Tibial nerve (tissue), 4 donors: ENCODE measurements at places on chromosomes 3 and 15.

DNA sequence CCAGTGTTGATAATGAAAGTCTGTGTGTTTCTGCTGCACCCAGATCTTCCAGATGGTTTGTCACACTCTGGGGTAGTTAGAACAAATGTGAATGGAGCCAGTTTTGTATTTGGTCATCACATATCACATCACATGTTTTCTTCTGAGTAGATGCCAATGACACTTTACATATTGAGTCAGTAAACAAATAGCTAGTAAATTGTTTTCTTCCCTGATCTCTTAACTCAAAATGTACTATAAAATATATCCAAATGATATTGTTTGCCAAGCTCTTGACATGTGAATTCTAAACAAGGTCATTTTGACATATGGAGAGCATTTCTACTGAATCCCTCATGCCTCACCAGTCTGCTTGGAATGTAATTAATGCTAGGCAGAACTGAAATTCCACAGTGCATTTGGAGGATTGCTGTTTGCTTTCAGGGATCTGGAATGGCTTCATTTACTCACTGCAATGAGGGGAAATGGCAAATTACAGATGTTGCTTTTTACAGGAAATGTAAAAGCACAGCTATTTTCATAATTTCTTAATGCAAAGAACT lies 45.0 kb downstream of the PDHB start:
- H3K4me1 ChIP-seq = no peaks in the 10 kb centered on the region
- no peak overlapping the region for H3K27ac ChIP-seq
- no peak for DNase-seq
- H3K4me3 ChIP-seq = no peak overlapping the region
- H3K36me3 ChIP-seq = peaks cover 7% of the 10 kb centered on the region

- H3K27ac ChIP-seq = no peak overlapping the region
- H3K4me1 ChIP-seq = no peaks in the 10 kb centered on the region
- no peak for DNase-seq
- H3K4me3 ChIP-seq = no peak overlapping the region
Measured at GRCh38 chr3:31942446-31942845, 38.6 kb downstream of the OSBPL10 start.

DNA sequence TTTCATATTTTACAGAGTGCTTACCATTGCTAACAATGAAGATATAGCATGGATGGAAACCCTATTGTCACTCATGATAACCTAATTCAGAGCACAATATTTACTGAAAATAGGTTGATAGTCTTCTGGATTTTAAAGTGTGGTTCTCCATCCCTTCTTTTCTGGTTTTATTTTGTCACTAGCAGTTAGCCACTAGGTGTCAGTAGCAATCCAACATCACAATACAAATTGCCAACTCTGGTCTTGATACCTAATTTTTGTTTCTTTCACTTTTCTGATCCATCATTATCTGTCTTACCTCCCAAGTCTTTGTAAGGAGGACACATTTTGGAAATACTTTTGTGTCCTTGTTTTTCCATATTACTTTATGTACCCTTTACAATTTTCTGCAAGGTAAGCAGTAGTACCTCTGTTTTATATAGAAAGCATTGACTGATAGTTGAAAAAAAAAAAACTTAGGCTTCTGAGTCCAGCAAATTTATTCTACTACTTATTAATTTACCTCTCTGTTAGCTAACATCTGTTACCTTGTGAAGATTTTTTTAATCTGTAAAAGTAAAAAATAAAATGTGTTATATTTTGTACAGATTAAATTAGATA lies 28.3 kb upstream of the CRYBG3 start:
- no peak overlapping the region for H3K27ac ChIP-seq
- H3K4me3 ChIP-seq = no peak overlapping the region
- no peaks in the 10 kb centered on the region for H3K27me3 ChIP-seq
- no peaks in the 10 kb centered on the region for H3K4me1 ChIP-seq

- no peak for DNase-seq
- no peaks in the 10 kb centered on the region for H3K36me3 ChIP-seq
- no peaks in the 10 kb centered on the region for H3K4me1 ChIP-seq
- H3K4me3 ChIP-seq = no peak overlapping the region
Measured at GRCh38 chr15:88382482-88382983, 84.7 kb downstream of the MRPL46 start.

DNA sequence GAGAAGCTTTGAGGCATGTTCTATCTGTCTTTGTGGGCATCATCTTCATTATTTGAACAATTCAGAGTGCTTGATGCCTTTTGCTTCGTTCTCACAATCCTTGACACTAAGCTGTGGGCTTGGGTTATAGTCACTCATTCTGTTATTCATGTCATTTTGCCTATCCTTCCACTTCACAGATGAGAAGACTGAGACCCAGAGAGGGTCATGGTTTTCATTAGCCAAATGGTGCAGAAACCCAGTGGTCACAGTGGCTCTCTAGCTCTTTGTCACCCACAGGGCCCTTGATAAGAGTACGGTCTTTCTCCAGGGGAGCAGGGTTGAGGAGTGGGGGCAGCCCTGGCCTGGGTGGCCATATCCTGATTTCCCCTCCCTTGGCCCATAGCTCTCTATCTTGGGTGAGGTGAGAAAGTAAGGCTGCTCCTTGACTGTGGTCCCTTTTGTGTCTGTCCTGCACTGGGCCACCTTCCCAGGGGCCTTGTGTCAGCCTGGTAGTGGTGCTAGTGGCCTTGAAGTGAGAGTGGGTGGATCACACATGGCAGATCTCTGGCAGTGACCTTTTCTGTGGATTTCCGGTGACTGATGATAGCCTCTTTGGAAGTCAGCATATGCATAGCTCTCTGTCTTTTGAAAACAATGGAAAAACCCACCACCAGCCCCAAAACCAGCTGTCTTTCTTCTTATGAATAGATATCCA lies 130.1 kb downstream of the IGF1R start:
- H3K27me3 ChIP-seq = no peaks in the 10 kb centered on the region
- H3K4me3 ChIP-seq = no peak overlapping the region
- peaks cover 2% of the 10 kb centered on the region for H3K4me1 ChIP-seq
- DNase-seq = no peak
- H3K36me3 ChIP-seq = no peaks in the 10 kb centered on the region

DNA sequence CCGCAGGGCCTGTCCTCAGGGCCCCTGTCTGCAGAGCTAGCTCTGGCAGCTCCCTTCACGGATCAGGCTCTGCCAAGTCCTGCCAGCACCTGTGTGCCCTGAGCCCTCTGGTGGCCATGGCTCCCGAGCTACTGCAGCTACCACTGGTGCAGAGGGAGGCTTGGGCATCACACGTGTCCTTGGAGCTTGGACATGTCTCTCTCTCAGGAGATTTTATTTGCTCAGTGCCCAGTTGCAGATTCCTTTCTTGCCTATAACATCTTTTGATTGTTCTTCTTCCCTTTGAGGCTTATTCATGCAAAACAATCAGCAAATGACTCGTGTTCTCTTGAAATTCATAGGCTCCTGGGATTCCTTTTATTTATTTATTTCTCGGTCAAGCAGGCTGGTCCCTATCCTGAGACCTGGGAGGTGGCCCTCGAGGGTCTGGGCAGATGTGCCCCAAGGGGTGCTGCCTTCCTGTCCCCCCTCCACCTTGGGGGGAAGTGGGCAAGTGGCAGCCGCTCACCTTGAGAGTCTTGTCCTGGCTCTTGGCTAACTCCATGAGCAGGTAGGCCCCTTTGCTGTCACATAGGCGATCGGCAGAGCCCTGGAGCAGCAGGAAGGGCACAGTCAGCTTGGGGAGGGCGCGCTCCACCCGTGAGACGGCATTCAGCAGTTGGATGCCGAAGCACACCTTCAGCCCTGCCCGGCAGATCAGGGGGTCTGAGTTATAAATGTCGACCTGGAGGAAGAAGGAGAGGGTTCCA lies 21.9 kb downstream of the ABTB1 start:
- H3K27ac ChIP-seq = no peak overlapping the region
- no peak overlapping the region for H3K4me3 ChIP-seq
- peaks cover 35% of the 10 kb centered on the region for H3K36me3 ChIP-seq
- DNase-seq = no peak

GRCh38 chr15:99443056-99443756 lies 122.6 kb upstream of the MEF2A start:
- H3K27me3 ChIP-seq = no peaks in the 10 kb centered on the region
- H3K4me1 ChIP-seq = no peaks in the 10 kb centered on the region
- H3K36me3 ChIP-seq = no peaks in the 10 kb centered on the region
- DNase-seq = peak; percentile 2
- no peak overlapping the region for H3K4me3 ChIP-seq
- peak overlapping the region; percentile 8 for H3K27ac ChIP-seq

DNA sequence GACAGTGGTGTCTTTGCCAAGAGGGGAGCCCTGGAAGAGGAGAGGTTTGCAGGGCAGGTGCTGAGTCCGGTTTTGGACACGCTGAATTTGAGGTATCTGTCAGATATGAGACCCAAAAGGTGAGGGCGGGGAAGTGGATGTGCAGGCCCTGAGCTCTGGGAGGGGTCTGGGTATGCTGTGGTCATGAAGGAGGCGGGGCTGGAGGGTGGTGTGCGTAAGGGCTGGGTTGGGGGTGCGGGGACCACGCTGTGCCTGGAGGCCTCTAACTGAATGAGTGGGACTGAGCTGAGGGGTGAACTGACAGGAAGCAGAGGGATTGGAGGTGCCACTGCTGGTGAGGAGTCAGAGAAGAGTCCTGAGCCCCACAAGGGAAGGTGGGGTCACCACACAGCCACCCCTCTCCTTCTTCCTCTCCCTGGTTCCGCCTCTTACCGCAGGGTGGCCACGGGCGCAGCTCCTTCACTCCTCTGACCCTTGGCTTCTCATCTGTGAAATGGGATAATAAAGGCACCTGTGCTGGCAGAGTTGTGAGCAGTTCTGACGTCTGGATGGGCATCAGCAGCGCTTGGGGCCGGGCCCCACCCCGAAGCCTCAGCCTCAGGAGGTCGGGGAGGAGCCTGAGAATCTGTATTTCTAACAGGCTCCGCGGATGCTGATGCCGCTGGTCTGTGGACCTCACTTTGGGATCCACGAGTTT lies 28.8 kb downstream of the PSTPIP1 start:
- H3K36me3 ChIP-seq = no peaks in the 10 kb centered on the region
- no peak overlapping the region for H3K27ac ChIP-seq
- H3K4me3 ChIP-seq = no peak overlapping the region
- peaks cover 15% of the 10 kb centered on the region for H3K4me1 ChIP-seq
- no peaks in the 10 kb centered on the region for H3K27me3 ChIP-seq

- no peak overlapping the region for H3K4me3 ChIP-seq
- H3K27me3 ChIP-seq = no peaks in the 10 kb centered on the region
- H3K27ac ChIP-seq = no peak overlapping the region
- H3K4me1 ChIP-seq = no peaks in the 10 kb centered on the region
- no peaks in the 10 kb centered on the region for H3K36me3 ChIP-seq
- DNase-seq = no peak
Measured at GRCh38 chr3:46833346-46834300, 29.6 kb downstream of the MYL3 start.

DNA sequence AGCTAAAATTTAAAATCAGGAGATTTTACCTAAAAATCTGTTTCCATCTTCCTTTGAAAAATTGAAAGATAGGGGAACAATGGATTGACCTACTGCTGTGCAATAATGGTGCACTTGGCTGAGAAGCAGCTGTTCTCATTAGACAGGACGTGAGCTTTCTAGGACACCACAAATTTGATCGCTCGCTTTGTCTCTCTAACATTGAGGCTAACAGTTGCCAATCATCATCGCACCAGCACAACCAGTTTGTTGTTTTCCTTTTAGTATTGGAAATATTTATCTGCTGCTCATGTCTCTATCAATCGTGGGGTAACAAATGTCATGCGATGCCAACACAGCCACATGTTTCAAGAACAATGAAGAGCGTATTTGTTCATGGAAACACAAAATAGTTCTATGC lies 228.8 kb upstream of the P2RY1 start:
- no peaks in the 10 kb centered on the region for H3K4me1 ChIP-seq
- no peaks in the 10 kb centered on the region for H3K27me3 ChIP-seq
- H3K36me3 ChIP-seq = no peaks in the 10 kb centered on the region
- no peak for DNase-seq
- H3K4me3 ChIP-seq = no peak overlapping the region

GRCh38 chr3:55194376-55194775 lies 266.5 kb upstream of the LRTM1 start:
- H3K4me1 ChIP-seq = no peaks in the 10 kb centered on the region
- DNase-seq = no peak
- H3K4me3 ChIP-seq = no peak overlapping the region
- no peak overlapping the region for H3K27ac ChIP-seq
- H3K36me3 ChIP-seq = no peaks in the 10 kb centered on the region

GRCh38 chr3:17995769-17996168 lies 253.3 kb upstream of the TBC1D5 start:
- no peak overlapping the region for H3K27ac ChIP-seq
- H3K4me3 ChIP-seq = no peak overlapping the region
- H3K27me3 ChIP-seq = no peaks in the 10 kb centered on the region
- H3K36me3 ChIP-seq = no peaks in the 10 kb centered on the region
- no peak for DNase-seq

GRCh38 chr15:74460298-74460697 lies 662 bp downstream of the UBL7 start:
- peak overlapping the region; percentile 73 for H3K27ac ChIP-seq
- peak overlapping the region; percentile 73 for H3K4me3 ChIP-seq
- H3K4me1 ChIP-seq = peaks cover 6% of the 10 kb centered on the region
- DNase-seq = no peak

- H3K27me3 ChIP-seq = no peaks in the 10 kb centered on the region
- no peaks in the 10 kb centered on the region for H3K4me1 ChIP-seq
- no peak overlapping the region for H3K4me3 ChIP-seq
Measured at GRCh38 chr3:181446741-181447140, 265.0 kb upstream of the SOX2 start.

DNA sequence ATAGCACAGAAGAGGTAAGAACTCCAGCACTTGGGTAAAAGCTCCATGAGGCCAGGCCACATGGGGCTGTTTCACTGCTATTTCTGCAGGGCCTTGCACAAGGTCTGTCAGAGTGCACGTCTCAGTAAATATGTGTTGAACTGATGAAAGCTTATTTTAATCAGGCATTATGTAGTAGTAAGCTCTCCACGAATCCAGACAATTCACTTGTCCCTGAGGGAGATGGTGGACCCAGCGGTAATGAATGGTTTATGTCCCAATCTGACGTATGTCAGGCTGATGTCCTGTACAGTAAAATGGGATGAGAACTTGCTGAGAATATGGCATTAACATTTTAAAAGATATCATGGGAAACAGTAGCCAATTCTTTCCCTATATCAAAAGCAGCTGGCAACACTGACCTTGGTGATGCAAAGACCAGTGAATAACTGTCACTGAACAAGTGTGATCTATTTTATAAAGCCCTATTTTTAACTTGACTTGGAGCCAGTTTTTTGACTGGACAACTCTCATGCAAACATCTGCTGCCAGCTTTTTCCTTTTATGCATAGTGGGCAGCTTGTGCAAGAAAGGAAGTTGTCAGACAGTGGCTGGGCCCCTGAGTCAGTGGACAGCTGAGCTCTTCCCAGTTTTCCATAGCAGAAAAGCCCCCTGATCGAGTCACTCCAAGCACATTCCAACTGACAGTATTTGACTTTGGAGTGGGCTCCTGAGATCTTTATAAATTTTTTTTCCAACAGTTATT lies 519.8 kb upstream of the MDFIC2 start:
- H3K27ac ChIP-seq = peak overlapping the region; percentile 60
- H3K36me3 ChIP-seq = no peaks in the 10 kb centered on the region
- no peak overlapping the region for H3K4me3 ChIP-seq
- DNase-seq = no peak
